ENCODE measurements at places on chromosomes 7 and 10.

GRCh38 chr7:111765751-111766643 lies 203.7 kb upstream of the IMMP2L start:
- DNase-seq, result no peak

GRCh38 chr7:43553999-43554398 lies 28.9 kb upstream of the STK17A start:
- DNase-seq, result no peak

DNA sequence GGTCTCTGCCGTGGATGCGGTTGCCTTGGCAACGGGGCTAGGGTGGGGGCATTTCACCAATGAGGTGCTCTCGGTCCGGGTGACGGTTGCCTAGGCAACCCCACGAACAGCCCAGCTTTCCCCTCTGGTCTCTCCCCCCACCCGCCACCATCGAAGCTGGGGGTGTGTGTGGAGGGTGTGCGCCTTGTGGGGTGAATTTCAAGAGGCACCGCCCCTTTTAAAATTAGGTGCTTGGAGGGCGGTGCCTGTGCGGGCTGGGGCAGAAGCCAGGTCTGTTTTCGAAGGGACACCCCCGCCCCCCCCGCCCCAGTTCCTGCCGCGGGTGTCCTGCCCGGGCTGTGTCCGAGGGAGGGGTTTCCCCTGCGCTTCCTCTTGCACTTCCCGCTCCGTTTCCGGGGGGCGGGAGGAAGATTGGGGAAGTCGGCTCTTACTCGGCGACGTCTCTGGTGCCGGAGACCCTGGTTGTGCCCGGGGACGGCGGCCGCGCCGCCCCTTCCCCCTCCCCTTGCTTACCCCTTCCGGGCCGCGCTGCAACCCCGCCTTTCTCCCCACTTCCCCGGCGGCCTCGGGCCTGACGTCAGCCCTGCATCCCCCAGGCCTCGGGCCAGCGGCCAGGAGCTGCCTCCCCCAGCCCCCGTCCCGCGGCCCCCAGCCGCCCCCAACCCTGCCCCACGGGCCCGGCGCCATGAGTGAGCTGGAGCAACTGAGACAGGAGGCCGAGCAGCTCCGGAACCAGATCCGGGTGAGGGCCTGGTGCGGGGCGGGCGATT lies 2.2 kb downstream of the GNB2 start:
- DNase-seq, result peak; percentile 87

DNA sequence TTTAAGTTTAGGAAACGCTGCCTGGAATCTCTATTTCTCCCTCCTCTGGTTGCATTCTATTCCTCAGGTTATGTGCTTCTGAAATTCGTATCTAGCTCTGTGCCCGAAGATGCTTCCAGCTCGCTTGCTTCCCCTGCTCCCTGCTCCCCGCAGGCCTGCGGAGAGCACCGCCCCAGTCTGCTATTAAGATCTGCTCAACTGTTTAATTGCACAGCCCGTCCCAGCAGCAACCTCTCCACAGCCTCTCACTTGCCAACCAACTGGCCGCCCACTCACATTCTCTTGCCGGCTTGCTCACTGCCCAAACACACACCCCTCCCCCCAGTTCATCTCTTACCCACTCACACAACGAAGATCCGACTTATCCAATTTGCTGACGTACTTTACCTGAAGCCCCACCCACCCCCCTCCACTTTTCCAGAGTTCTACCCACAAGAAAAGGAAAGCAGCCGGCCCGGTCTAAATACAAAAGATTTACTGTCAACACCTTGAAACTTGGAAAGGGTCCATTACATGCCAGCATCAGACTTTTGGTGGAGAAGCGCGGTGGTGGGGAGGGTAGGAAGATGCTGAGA lies 167.3 kb upstream of the KLF14 start:
- DNase-seq, result no peak

DNA sequence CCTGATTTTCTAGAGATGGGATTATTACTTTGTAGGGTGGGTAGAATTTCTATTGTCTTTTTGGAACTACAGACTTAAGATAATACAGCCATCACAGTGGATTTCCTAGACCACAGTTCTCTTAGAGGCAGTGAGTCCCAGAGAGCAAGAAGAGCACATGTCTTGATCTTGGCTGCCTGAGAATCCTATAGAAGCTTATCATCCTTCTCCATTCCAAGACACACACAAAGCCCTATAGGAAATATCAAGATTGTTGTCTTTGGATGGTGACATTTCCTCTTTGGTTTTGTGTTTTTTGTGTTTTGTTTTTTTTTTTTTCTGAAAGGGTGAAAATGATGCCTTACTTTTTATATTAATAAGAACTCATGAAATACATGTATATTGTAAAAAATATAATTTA lies 143.1 kb downstream of the AHR start:
- DNase-seq, result no peak

GRCh38 chr10:24825551-24825950 lies 101.9 kb upstream of the ARHGAP21 start:
- no peak for DNase-seq

DNA sequence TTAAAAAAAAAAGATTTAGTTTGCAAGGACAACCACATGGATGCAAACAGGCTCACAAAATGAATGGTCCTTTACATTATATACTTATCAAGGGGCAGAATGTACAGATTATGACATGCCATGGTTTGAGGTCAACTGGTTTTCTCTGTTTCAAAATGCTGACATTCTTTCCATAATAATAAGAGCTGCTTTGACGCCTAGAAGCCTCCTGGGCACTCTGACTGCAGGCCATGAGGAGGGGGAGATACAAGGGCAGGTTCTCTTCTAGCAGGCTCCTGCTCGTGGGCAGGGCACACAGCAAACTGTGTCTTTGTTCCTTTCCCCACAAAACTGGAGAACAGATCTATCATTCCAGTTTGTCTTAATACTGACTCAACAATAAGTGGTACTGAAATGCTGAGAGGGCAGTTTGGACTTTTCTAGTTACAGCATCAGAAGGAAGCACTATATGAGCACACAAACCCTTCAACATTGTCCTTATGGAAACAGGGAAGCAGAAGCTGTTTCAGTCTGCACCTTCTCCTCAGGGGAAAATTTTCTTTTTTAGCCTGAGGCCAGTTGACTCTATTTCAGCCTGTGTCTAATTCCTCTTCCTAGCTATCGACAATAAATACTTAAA lies 314.9 kb upstream of the AOAH start:
- DNase-seq, result no peak

DNA sequence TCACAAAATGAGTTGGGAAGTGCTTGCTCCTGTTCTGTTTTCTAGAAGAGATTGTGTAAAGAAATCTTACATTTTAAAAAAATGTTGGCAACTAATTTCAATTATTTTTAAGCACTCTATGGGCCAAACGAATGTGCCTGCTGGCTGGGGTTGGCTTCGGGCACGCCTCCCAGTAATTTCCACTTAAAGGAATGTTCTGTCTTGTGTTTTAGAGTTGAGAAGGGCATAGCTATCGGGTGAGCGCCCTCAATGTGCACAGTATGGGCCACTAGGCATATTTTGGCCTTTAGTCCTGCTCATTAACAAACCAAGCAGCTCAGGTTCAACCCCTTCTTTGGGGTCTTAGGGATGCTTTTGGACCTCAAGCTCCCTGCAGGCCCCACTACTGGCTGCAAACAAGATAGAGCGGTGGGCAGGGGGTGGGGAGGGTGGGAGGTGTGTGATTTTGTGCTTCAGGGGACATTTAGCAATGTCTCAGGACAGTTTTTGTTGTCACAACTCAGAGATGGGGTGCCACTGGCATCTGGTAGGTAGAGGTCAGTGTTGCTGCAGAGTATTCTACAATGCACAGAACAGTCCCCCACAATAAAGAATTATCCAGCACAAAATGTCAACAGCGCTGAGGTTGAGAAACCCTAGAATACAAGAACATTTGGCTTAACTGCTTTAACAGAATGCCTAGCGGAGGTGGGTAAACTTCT lies 40.7 kb downstream of the TACC2 start:
- no peak for DNase-seq

DNA sequence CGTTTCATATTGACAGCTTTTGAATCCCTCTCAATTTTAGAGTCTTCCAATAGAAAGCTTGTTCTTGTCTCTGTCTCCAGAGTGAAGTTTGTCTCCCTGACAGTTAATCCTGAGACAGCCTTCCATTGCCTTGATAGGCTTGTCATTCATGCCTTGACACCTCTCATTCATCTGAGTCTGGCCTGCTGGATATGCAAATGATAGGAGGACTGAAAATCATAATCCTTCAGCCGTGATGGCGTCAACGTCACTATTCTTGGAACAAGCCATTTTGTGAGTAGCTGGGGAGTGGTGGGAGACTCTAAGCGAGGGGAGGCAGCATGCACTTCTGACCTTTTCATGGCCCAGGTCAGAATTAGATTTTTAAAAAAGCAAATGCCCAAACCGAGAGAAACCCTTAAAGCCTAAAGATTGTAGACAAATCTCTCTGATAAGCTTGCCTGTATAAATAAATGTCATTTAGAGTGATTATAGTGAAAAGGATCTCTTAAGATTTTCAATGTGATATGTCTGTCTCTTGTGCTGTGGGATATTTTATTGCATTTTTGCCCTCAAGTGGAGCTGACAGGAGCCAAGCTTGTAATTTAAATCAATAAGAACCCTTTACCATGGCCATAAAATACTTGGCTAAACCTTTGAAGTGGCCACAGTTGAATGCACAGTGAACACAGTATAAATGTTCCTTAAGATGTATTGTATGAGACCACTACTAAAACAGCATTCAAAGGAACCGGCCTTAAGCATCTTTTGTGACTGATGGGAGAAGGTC lies 148.8 kb downstream of the SNX10 start:
- DNase-seq, result no peak

DNA sequence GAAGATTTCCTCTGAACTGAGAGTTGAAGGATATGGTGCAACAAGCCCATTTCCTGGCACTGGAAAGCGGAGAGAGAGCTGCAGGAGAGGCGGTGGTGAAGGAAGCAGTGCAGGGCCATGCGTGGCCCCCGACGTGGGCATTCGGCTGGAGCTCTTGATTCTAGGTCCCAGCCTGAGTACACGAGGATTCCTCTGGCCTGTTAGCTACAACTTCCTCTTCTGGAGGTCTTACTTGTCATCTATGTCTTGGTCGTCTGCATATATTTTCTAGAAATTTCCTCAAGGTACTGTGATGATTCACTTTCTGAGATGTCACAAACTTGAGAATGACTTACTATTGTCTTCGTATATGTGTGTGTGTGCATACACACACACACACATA lies 59.2 kb upstream of the JAZF1 start:
- no peak for DNase-seq

- DNase-seq, result no peak
Observed at GRCh38 chr7:66245008-66245407, 39.9 kb downstream of the TPST1 start.

- DNase-seq, result no peak
Observed at GRCh38 chr7:67990003-67990402, 993.4 kb downstream of the TYW1 start.

- DNase-seq, result no peak
Observed at GRCh38 chr10:22617516-22617915, 96.9 kb downstream of the PIP4K2A start.

DNA sequence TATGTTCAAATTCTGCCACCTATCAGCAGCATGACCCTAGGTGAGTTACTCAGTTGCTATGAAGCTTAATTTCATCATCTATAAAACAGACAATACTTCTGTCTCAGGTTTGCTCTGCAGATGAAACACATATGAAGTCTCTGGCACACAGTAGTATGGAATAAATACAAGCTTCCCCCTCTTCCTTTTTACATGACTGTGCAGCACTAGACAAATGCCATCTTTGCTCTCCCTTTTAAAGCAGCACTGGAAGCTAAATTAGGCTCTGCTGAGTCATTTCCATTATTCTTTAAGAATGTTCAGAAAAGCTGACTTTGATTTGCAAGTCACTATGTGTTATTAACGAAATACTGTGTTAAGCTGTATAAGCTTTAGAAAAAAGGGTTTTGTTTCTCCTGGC lies 40.7 kb upstream of the ANAPC16 start:
- DNase-seq, result no peak

- no peak for DNase-seq
Observed at GRCh38 chr7:122919643-122920181, 33.5 kb upstream of the CADPS2 start.

- DNase-seq, result no peak
Observed at GRCh38 chr10:122441961-122442360, 12.5 kb upstream of the ARMS2 start.

DNA sequence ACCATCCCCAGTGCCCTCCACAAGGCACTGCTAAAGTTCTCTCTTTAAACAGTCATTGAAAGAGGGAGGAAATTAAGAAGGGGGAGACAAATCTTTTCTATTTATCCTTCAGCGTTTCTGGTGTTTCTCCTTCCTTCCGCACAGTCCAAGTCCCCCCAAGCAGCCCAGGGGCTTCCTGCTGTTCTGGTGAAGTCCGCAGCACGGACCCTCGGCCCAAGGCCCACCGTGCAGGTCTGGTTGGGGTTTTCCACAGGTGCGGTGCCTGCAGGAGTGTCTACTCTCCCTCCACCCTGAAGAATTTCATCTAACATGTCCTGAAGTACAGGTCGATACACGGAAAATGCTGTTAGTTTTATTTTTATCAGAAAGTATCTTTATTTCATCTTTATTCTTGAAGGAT lies 34.1 kb upstream of the KNDC1 start:
- DNase-seq, result no peak

- no peak for DNase-seq
Observed at GRCh38 chr7:133812877-133813276, 314.3 kb upstream of the LRGUK start.

DNA sequence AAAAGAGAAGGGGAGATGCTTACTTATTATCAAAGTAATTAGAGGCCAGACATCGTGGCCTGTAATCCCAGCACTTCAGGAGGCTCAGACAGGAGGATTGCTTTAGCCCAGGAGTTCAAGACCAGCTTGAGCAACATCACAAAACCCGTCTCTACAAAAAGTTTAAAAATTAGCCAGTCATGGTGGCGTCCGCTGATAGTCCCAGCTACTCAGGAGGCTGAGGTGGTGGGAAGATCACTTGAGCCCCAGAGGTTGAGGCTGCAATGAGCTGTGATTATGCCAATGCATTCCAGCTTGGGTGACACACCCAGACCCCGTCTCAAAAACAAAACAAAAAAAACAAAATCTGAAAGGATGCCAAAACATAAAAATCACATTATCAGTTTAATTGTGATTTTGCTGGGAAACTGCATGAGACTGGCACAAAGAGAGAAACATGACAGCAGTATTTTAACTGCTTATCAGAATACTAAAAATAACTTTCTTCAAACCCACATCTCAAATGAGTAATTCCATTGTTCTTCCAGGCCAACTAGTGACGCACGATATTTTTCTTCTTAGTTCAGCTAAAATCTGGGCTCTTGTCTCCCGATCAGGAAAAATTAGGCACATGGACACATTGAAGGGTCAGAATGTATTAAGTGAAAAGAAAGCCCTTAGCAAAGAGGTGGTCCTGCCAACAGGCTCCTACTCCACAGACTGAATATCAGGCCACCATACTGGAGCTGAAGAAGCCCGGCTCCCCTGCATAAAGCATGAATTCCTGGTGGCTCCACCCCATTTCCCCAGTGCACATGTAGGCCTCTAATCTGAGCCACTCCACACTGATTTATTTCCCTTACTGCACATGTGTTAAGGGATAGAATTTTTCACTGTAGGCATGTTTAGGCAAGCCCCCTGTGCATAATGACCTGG lies 9.6 kb upstream of the CCM2 start:
- DNase-seq, result no peak

GRCh38 chr7:66867198-66867790 lies 53.7 kb upstream of the TMEM248 start:
- DNase-seq, result no peak

GRCh38 chr7:47350425-47350824 lies 231.5 kb downstream of the TNS3 start:
- no peak for DNase-seq

GRCh38 chr10:33321516-33321915 lies 13.0 kb downstream of the NRP1 start:
- DNase-seq, result no peak
